ENCODE measurements at places on chromosomes 11 and 22.

DNA sequence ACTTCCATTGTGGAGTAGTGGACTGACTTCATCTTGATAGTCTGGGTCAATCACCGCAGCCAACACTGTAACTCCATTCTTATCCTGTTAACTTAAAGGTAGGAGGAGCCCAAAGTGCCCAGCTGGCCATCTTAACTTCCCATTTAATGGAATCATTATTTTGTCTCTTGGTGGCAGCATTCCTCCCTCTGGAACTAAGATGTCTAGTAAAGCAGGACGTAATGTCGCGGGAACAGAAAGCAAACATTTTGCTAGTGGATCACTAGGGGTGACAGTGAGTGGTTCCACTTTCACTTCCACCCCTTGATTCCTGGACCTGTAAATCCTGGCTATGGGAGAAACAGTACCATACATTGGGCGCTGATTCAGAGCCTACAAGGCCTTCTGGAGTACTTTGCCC lies 71.4 kb downstream of the GAB4 start:
- no peak for DNase-seq

GRCh38 chr11:36775756-36776155 lies 177.7 kb upstream of the RAG2 start:
- no peak for DNase-seq

GRCh38 chr11:26142891-26143290 lies 189.0 kb upstream of the ANO3 start:
- no peak for DNase-seq

DNA sequence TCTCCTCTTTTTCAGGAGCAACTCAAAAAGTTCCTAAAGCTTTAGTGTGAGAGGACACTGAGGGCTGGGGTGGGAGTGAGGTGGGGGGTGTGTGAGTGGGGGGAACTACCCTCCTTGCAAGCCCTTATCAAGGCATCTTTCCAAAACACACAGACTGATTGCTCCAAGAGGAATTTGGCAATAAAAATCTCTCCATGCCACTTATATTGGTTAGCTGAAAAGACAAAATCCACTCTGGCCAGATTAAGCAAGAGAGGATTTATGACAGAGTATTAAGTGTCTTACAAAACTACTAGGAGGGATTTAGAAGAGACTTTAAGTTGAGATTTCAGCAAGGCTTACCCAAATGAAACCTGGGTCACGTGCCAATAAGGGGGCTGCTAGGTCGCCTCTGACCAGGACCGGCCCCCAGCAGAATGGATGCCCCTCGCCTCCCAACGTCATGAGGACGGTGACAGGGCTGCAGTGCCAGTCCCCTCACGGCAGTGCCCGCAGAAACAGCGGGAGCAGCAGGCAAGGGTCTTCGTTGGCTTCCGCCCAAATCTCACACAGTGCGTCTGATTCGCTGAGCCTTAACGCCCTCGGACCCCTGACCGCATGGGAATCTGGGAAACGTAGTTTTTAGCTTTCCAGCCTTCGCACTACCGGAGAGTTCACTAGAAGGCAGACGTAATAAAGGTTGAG lies 22.1 kb upstream of the CTR9 start:
- no peak for DNase-seq

GRCh38 chr11:3147626-3148025 lies 17.5 kb downstream of the OSBPL5 start:
- DNase-seq, result no peak

DNA sequence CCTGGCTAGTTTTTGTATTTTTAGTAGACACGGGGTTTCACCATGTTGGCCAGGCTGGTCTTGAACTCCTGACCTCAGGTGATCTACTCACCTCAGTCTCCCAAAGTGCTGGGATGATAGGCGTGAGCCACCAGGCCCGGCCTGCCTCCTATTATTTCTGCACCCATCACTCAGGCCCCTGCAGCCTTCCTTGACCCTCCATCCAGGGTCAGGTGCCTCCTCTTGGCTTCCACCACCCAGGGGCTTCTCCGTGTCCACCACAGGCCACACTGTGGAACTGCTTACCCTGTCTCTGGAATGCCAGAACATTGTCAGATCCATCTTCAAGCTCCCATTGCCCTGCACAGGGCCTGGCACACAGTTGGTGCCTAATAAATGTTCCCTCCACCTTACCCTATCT lies 75.4 kb upstream of the RTL6 start:
- no peak for DNase-seq

DNA sequence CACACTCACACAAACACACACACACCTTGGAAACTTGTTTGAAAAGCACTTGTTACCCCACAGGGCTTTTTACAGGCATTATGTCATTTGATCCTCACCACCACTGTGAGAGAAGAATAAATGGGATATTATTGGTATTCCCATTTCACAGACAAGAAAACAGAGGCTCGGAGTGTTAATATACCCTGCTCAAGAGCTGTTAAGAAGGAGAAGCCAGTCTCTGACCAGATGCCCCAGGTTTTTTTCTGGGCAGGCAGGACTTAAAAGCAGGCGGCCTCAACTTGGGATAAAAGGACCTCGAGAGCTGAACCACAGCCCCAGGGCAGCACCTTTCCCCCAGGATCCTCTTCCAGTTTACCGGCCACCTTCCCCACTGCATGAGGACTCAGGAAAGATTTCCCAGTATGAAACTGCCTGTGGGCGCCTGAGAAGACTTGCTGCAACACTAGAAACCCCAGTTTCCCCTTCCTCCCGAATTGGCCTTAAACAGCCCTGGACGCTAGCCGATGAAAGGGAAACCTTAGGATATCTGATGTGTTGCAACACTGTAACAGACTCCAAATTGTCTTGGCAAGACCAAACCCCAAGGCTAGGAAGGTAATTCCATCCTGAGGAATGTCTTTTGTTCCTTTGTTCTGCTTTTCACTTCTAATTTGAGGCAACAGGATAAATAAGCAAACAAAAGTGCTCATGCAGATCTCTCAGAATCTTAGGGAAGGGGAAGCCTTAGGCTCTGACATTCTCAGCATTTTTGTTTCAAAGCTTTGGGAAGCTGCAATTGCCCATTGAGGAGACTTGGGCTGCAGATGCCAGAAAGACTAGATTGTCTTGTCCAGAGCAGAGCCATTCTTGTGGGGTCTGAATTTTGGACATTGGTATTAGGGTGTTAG lies 173.5 kb downstream of the TRIM29 start:
- DNase-seq, result no peak

- no peak for DNase-seq
Measured at GRCh38 chr22:27514601-27515523, 286.7 kb downstream of the MN1 start.

- no peak for DNase-seq
Measured at GRCh38 chr22:41248758-41249157, 8.0 kb upstream of the CHADL start.

GRCh38 chr11:73206801-73207200 lies 11.3 kb upstream of the P2RY2 start:
- no peak for DNase-seq

GRCh38 chr11:100672498-100673033 lies 14.5 kb upstream of the ARHGAP42 start:
- DNase-seq, result no peak

GRCh38 chr22:35552196-35552842 lies 11.7 kb downstream of the RASD2 start:
- DNase-seq, result no peak

GRCh38 chr11:42462558-42463310 lies 849.1 kb upstream of the API5 start:
- no peak for DNase-seq

DNA sequence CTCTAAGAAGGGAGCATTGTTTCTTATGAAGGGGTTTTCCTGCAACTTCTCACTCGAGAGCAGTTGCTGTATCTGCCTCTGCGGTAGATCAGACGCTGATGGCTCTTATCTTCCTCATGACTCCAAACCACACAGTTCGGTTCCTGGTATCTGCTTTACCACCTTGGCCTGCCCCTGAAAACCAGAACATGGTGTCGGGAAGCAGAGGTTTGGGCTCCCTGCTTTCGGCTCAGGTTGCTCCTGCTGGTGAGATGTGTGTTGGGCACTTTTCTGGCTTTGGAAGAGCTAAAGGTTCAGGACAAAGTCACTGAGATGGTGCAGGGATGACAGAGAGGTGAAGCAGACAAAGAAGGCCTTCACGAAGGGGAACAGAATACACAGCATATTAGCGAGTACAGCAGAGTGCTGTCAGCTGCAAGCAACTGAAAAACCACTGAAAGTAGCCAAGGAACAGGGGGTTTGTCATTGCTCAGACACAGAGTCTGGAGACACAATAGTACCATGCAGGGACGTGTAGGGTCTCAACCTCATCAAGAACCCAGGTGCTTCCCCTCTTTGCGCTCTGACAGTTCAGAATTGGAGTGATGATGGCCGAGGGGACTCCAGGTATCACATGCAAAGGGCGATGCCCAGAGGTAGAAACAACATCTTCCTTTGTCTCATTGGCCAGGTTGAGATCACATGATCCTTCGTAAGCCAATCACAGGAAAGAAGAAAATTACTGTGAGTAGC lies 11.9 kb upstream of the CSF2RB start:
- no peak for DNase-seq

- peak; percentile 14 for DNase-seq
Measured at GRCh38 chr11:114259551-114259983, 36.6 kb upstream of the NNMT start.

- no peak for DNase-seq
Measured at GRCh38 chr11:9736365-9736764, 72.5 kb downstream of the SWAP70 start.

- no peak for DNase-seq
Measured at GRCh38 chr11:88359541-88359940, 22.0 kb upstream of the CTSC start.
